Left renal cortex interstitium (tissue), 4 donors: ENCODE measurements at places on chromosomes 3 and 15.

DNA sequence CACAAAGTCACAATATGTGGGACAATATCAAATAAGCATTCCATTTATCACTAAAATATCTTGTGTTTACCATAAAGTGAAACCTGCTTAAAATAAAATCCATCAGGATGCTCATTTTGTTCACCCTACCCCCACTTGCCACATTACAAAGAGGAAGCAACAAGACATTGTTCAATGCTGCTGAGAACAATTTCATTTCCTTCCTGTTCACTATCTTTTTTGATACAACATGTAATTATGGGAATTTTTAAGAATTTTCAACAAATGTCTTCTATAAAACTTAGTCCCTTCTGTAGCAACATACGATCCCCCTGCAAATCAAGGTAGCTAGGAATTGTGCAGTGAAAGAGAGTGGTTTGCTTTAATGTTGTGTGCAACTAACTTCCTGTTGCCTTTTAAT lies 34.9 kb upstream of the GPR160 start:
- no peak for DNase-seq

DNA sequence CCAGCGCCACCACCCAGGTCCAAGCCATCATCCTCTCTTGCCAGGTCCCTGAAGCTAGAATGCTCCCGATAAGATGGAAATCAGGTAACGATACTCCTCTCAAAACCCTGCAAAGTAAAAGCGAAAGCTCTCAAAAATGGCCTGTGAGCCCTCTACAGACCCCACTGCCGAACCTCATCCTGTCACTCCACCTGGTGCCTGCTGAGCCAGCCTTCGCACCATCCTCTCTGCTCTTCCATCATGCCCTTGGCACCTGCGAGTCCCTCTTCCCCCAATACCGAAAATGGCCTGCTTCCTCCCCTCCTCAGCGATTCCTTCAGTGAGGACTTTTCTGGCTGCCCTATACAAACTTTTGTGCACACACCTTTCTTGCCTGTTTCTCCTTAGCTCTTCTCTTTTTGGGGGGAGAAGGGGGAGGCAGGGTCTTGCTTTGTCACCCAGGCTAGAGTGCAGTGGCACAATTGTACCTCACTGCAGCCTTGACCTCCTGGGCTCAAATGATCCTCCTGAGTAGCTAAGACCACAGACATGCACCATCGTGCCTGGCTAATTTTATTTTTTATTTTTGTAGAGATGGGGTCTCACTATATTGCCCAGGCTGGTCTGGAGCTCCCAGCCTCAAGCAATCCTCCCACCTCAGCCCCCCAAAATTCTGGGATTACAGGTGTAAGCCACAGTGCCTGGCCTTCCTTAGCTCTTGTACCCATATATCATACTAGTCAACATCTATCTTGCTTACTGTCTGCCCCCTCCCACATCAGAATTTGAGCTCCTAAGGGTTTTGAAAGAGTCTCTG lies 3.0 kb downstream of the IDH2 start:
- no peak for DNase-seq

GRCh38 chr15:91435113-91435512 lies 335.1 kb downstream of the SV2B start:
- DNase-seq = no peak

- no peak for DNase-seq
Observed at GRCh38 chr3:167160781-167161180, 219.3 kb downstream of the ZBBX start.

GRCh38 chr3:39707314-39707909 lies 102.0 kb upstream of the MYRIP start:
- no peak for DNase-seq

DNA sequence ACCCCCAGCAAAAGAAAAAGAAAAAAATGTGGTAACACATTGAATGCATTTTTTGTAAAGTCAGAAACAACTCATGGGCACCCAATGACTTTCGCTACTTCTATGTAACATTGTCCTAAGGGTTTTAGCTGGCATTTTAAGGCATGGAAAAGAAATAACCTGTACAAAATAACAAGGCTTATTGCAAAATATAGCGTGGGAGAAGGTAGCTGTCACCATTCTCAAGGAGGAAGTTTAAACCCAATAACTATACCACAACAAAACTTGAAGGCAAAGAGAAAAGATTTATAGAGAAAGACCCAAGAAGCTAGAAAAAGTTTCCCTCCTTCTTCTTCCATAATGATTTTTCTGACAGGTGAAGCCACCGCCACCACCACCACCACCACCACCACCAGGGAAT lies 55.7 kb upstream of the ACP3 start:
- DNase-seq = no peak

GRCh38 chr3:43729707-43730414 lies 39.1 kb downstream of the ABHD5 start:
- no peak for DNase-seq

DNA sequence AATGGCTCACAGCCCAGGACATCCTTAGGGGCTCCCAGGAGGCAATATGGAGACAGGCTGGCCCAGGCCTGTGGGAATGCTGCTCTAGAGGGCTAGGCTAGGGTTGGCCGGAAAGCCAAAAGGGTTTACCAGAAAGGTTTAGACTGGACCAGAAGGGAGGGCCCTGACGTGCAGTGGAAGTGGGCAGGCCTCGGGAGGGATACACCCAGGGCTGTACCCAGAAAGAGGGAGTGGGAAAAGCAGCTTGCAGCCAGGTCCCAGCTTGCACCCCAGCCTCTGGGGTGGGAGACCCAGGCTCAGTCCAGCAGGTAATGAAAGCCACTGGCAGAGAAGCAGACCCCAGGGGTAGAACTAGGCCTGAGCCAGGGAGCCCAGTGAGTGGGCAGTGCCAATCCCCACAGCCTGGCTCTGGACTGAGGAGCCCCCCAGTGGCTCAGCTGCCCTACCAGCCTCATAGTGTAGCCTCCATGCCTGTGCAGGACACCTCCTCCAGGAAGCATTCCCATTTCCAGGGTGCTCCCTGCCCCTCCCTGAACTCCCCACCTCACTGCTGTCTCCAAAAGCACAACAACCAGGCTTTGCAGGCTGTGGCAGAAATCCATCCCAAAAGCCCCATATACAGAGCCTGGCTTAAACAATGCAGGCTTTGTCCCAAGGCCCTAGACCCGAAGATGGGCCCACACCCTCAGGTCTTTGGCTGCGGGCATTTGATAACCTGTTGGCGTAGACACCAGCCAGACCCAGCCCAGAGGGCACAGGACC lies 3.5 kb downstream of the GORASP1 start:
- DNase-seq = no peak

DNA sequence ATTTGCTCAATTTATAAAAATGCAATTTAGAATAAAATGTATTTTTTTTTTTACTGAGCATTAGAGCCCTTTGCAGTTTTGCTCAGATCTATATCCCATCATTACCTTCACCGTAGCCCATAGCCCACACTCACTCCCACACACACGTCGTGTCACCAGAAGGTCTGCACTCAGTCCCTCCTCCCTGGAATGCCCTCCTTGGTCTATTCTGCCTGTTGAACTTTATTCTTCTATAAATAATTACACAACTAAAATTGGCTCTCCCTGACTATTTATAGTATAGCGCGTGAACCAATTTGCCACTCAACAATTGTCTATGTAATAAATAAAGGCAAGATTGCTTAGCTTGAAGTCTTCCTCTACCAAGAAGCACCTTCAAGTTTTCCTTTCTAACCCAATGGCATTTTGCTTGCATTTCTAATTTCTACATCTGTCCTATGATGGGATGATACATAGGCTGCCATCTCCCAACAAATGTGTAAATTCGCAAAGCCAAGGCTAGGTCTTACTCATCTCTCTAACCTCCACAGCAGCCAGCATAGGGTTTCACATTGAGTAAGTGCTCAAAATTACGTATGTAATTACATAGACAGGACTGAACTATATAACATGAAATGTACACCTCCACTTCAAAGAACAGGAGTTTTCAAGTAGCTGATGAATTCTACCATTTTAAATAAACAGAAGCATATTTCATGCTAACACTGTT lies 172.0 kb upstream of the HES1 start:
- DNase-seq = no peak

- no peak for DNase-seq
Observed at GRCh38 chr3:47012342-47013230, 33.1 kb downstream of the NBEAL2 start.
